ENCODE measurements at places on chromosomes 3 and 15.
A peak's percentile ranks its signal among the peaks of the same experiment; 100 is the strongest.

GRCh38 chr3:52372822-52373504, 56.8 kb downstream of the DNAH1 start:
- peak; percentile 44 for DNase-seq

GRCh38 chr3:63438826-63439371, 160.8 kb downstream of the SYNPR start:
- DNase-seq, result no peak

- DNase-seq, result no peak
These were observed 991 bp downstream of the SOX2 start for GRCh38 chr3:181712553-181713279.

GRCh38 chr15:27645672-27646071, 453.4 kb downstream of the OCA2 start:
- DNase-seq, result no peak

GRCh38 chr3:183515968-183516851, 39.3 kb downstream of the KLHL6 start:
- DNase-seq, result no peak

GRCh38 chr3:119778176-119778575, 3.7 kb upstream of the NR1I2 start:
- no peak for DNase-seq

GRCh38 chr15:97521381-97522285, 438.9 kb upstream of the ARRDC4 start:
- no peak for DNase-seq

GRCh38 chr3:10757021-10757820, 58.8 kb upstream of the SLC6A11 start:
- DNase-seq, result no peak

DNA sequence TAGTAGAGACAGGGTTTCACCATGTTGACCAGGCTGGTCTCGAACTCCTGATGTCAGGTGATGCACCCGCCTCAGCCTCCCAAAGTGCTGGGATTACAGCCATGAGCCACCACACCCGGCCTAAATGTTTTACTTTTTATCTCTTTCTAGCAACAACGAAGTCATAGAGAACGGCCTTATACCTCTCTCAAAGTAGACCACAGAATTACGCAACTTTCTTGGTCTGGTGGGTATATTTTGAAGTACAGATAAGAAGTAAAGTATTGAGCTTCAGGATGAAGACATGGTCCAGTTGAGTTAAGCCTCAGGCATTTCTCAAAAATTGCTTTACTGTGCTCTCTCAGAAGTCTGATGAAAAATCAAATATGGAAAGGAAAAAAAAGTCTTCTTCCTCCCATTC, 30.6 kb downstream of the FAM240A start:
- no peak for DNase-seq

GRCh38 chr3:25901796-25902195, 111.9 kb downstream of the OXSM start:
- DNase-seq, result no peak

DNA sequence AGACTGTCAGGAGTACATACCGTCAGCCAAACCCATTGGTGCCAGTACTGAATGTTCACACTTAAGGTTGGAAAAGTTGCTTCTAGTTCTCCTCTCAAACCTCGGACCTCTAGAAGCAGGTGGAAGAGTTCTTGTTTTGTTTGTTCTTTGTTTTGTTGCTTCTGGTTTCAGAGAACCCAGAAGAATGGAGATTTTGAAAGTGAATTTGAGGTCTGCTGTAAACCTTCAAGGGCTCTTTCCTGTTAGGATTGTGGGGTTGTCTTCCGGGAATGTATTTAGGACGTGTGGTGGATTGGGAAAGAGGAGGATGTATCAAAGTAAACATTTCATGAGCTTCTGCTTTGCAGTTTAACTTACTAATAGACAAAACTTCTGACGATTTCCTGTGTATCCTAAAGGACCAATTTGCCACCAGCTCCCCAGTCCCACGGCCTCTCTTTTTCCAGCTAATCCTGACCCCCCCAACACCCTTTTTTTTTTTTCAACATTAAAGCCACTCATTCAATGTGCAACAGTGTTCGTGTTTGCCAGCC, 50.3 kb downstream of the FILIP1L start:
- DNase-seq, result no peak

DNA sequence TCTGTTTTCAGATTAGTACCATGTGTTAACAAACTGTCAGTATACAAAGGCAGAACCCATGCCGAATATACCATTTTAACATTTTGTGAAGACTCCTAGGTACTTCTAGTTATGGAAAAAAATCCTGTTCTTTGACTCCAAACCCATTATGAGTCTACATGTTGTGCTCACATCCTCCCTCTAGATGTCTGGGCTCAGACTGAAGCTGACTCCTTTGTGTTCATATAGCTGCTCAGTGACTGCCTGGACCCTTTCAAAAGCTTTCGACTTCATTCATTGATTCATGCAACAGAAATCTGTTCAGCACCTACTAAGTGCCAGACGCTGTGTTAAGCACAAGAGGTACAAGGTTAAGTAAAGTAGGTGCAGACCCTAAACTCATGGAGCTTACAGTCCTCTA, 60.5 kb downstream of the MEGF11 start:
- no peak for DNase-seq

GRCh38 chr3:13704174-13704573, 155.2 kb downstream of the FBLN2 start:
- DNase-seq, result no peak

DNA sequence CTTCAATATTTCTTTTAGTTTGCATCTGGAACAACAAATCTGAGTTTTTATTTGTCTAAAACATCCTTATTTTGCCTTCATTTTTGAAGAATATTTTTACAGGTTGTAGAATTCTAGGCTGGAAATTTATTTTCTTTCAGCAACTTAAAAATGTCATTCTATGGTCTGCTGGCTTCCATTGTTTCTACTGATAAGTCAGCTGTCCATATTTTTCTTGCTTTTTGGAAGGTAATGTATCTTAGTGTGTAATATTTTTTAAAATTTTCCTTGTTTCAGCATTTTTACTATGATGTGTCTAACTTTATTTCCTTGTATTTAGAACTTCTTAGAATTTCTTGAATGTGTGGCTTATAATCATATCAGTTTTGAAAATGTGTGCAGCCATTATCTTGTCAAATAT, 37.0 kb downstream of the SEMA6D start:
- DNase-seq, result no peak

Data from bone marrow (tissue), 2 donors.